ENCODE measurements at places on chromosomes 11 and 22. TPM values are rescaled to one million over a fixed set of nuclear protein-coding genes. Genes with fewer than 3 reads are reported as not detected.

The PKP3 gene
- total RNA-seq: 2.4 TPM

The SLC22A12 gene
- not detected for total RNA-seq

The C11orf87 gene
- total RNA-seq: not detected

The OR4C6 gene
- 0.21 TPM for total RNA-seq

The KCNK4 gene
- total RNA-seq: not detected

The SESN3 gene
- total RNA-seq: 6.2 TPM

The MFRP gene
- not detected for total RNA-seq

The GRIK4 gene
- 0.27 TPM for total RNA-seq

The CHEK1 gene
- total RNA-seq: 57.5 TPM

The OR2AT4 gene
- total RNA-seq: not detected

The PATE2 gene
- not detected for total RNA-seq

The TRIM21 gene
- 40.5 TPM for total RNA-seq

The NXPE2 gene
- not detected for total RNA-seq

The DMC1 gene
- 3.7 TPM for total RNA-seq
